NT2/D1 (cell line): ENCODE measurements at places on chromosomes 6 and 20.

DNA sequence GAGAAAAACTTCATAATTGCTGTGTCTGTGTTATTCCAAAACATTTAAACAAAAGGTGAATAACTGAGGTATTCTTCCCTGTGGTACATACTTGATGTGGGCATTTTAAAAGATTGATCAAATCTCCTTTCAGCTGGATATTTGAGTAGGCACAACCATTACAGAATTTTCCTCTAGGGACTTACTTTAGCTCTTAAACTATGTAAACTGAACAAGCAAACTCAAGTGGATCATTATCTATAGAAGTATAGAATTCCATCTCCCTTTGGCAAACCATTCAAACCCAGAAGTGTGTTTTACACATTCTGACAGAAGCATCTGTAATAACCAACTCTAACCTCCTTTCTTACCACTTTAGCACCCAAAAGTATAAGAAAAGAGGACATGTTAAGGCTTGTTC is 241.4 kb downstream of the ESR1 start:
- DNase-seq = no peak

DNA sequence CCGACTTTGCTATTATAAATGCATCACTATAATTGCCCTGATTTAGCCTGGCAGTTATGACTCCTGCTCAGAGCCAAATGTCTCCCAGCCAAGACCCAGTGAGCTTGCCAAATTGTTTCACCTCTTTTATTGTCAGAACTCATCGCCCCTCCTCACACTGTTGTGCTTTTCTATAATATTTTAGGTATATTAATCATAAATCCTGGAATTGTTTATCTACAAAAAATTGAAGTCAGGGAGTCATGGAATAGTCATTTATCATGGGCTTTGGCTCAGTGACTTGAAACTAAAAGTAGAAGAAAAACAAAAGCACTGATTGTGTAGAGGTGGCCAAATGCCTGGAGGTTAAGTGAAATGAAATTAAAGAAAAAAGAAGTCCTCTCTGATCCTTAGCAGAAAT is 85.6 kb downstream of the PFDN4 start:
- DNase-seq = no peak

- no peak for DNase-seq
These were observed 81.1 kb downstream of the GJA10 start for GRCh38 chr6:89975366-89975765.

DNA sequence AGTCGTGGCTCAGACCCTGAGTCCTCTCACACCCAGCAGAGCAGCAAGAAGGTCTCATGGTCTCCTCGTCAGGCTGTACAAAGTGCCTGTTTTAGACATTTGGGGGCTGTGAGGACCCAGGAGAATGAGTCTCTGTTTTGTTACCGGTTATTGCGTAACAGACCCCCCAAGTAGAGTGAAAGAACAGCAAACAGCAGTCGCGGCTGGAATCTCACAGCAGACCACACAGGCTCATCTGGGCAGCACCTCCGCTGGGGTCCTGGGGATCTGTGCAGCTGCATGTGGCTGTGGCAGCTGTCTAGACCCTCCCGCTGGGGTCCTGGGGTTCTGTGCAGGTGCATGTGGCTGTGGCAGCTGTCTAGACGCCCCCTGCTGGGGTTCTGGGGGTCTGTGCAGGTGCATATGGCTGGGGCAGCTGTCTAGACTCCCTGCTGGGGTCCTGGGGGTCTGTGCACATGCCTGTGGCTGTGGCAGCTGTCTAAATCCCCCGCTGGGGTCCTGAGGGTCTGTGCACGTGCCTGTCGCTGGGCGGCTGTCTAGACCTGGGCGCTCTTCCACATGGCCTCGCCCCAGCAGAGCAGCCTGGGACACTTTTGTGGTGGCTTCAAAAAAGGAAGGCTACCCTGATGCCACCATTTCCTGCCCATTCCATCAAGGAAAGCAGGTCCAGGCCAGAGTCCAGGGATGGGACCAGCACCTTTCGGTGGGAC is 24.7 kb downstream of the ENTPD6 start:
- no peak for DNase-seq
